ENCODE measurements at places on chromosomes 12 and 14.

GRCh38 chr14:80427101-80427500 is 215.8 kb upstream of the DIO2 start:
- DNase-seq, result no peak

DNA sequence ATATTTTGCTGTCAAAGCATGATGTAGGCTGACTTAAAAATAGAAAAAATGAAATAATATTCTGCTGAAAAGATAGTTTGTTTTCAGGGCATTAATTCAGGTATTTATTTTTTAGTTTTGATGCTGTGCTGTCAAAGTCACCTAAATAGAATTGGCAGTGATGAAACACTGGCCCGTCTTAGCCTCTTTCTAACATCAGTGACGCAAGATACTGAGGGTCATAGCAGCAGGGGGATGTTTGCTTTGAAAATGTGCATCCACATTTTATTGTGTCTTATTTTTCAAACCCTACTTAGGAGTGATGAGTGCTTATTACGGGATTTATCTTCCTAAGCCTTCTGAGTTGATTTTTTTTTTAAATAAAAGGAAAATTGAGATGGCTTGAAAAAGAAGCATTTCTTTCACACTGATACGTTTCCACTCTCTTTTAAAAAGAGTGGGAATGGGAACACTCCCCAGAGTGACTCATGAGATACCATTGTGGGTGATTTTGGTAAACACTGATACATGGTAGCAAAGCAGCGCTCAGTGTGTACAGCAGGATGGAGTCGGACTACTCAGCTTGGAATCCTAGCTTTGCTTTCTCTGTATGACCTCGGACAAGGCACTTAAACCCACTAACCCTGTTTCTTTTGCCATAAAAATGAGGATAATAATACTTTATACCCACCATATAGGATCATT is 290.8 kb downstream of the ERC1 start:
- no peak for DNase-seq

DNA sequence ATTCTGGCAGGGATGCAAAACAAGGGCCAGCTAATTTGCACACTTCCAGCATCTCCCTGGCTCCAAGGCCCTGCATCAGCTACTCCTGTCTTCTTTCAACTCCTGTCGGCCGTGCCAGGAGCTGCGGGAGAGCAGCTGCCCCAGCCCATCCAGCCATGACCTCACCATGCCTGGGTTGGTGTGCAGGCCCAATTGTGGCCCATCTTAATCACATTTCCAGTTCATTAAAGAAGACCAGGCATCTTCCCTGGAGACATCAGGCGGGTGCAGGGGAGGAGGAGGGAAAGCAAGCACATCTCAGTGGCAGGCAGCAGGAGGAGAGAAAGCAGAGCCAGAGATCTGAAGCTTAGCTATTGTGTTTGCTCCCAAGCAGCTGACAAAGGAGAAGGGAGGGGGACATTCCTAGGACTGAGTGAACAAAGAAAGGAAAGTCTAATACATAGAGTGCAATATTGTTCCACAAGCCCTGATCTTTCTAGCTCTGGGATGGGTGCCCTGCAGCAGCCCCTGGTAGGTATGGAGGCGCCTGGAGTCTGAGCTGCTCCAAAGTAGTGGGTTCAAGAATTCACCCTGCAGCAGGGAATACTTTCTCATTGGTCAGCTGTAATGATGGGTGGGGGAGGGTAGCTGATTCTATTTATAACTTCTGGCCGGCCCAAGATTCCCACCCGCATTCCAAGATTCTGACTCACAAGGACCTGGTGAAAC is 40.1 kb downstream of the VWF start:
- no peak for DNase-seq

GRCh38 chr12:68157380-68157779 is 2.2 kb downstream of the IFNG start:
- DNase-seq, result no peak

- no peak for DNase-seq
Observed at GRCh38 chr12:109953656-109954055, 42.5 kb downstream of the GIT2 start.

DNA sequence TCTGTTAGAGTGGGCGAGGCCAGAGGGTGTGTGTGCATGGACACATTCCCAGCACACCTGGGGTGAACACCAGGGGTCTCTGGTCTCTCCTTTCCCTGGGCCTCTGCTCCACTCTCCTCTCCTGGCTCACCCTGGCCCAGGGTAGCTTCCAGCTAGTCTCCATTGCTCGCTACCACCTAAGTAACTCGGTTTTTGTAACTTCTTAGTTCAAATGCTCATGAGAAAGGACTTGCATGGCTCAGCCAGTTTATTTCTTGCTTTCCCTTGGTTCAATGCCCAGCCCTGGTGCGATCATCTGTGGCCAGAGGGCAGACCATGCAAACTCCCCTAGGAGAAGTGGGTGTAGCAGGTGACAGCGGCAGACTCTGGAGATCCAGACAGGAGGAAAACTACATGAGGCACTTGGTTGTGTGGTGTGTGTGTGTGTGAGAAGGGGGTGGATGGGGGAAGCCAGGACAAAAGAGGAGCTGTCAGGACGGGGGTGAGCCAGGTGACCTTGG is 8.9 kb upstream of the ACVR1B start:
- DNase-seq, result no peak

DNA sequence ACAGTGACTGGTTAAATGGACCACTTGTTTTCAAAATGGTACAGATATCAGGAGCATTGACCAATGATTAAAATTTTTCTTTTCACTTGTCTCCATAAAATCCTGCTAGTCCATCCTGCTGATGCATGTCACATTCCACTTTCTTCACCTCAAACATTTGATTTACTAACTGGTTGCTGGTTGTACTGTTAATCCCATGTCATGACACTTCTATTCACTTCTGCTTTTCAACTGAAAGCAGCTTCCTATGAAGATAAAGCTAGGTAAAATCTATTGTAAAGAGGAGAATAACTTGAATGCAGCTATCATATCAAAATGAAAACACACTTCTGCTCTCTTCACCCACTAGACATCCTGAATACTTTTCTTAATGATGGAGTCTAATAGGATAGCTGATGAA is 149.6 kb upstream of the OTX2 start:
- no peak for DNase-seq

DNA sequence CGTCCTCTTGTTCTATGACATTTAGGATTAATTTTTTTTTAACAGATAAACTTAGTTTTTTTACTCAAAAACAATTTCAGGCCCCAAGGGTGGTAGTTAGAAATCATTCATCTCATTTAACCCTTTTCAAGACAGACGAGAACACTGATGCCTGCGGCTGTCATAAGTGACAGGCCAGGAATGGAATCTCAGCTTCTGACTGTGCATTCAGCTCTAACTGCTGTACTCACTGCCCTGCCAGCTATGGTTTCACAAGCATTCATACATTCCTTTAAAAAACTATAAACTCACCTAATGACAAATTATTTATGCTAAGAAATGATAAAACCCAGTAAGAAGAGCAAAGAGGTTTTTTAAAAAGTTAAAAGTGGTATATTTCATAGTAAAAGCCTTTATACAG is 8.8 kb downstream of the DENND5B start:
- DNase-seq, result no peak

DNA sequence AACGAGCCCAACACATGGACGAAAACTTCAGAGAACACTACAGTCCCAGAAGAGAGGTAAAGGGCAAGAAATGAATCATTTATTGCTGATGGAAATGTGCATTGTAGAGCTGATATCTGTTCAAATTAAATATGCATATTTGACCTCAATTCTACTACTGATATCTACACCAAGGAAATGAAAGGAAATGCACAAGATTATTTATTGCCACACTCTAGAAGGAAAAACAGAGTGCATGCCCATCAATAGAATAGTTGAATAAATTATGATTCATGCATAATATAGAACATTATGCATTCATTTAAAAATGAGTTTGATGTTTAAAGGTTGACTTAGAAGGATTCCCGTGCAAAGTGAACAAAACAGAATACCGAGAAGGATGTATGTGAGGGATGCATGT is 15.6 kb upstream of the NUP107 start:
- no peak for DNase-seq

DNA sequence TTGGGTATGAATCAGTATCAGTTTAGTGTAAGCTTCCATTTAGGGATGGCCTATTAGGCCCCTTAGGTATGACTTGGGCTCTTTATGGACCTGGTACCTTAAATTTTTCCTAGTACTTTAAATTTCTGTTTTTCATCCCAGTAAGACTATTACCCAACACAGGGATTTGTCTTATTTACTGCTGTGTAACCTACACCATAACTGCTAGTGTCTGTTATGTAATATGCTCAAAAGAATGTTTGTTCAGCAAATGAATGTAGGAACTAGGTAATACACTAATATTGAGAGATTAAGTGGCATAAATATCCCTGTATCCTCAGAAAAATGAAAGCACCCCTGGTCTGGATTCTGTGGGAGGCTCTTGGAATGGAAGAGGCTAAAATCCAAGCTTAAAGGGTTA is 63.7 kb upstream of the YARS2 start:
- DNase-seq, result no peak

DNA sequence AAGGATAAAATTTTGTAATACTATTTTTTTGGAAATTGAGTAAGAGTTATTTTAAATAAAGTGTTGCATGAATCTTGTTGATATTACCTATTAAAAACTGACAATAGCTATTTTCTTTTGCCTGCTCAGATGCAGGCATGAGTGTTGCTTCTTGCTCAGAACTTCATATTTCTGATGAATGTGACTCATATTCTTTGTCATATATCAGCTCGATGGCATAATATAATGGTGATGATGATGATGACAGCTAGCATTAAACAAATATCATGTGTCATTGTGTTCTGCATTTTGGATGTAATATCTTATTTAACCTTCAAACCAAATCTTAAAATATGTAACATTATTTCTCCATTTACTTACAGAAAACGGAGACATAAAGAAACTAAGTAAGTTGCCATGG is 605.5 kb upstream of the FOXG1 start:
- no peak for DNase-seq

- DNase-seq, result no peak
Observed at GRCh38 chr12:122023339-122024131, 1.9 kb downstream of the BCL7A start.

DNA sequence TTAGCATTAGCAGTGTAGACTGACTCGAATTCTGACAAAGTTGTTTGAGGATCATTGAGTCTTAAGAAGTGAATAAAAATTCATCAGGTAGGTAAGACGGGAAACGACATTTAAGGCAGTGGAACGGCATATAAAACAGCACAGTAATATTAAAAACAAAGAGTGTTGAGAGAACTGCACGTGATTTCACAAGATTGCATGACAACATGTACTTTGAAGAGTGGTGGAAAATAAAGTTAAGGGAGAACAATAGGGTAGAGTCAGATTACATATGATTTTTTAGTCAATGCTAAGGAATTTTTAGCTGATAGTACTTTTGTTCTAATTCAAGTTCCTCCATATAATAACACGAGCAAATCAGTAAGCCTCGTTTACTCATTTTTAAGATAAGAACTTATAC is 115.4 kb downstream of the SOX5 start:
- DNase-seq, result no peak

- peak; percentile 45 for DNase-seq
Observed at GRCh38 chr14:63045612-63046320, 508 bp upstream of the KCNH5 start.

- no peak for DNase-seq
Observed at GRCh38 chr12:131101006-131101405, 147.3 kb downstream of the ADGRD1 start.

DNA sequence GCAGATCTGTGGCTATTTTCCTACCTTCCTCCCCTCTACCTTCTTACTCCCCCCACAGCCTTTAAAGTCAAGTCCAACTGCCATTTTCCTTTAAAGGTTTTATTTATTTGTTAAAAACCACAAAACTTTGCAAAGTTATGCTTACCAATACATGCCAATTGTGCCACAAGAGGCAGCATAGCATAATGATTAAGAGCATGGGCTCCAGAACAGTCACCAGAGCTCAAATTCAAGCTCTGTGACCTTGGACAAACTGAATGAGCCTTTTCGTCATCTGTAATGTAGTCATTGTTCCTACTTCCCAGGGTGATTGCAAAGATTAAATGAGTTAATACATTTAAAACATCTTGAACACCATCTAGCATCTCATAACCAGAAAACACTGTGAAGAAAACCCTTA is 13.0 kb upstream of the FMNL3 start:
- no peak for DNase-seq

DNA sequence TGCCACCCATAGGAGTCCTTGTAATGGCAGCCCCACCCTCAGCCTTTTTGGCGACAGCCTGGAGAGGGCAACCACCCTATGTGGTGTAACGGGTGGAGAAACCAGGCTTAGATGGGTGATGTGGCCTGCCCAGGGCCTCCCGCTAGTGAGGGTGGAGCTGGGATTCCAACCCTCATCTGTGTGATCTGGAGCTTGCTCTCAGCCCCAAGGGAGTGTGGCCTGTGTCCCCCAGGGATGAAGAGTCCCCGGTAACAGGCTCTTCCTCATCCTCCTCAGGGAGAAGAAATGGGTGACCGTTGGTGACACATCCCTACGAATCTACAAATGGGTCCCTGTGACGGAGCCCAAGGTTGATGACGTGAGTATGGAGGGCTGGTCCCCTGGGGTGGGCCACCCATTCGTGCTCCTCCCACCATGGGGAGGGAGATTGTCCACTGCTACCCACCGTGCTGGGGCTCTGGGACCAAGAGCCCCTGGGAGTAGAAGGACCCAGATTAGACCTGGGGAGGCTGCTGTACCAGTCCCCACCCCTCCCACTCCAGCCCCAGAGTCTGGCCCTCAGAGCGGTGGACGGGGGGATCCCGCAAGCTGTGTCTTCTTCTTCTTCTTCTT is 8.8 kb downstream of the BCL7A start:
- DNase-seq, result no peak

DNA sequence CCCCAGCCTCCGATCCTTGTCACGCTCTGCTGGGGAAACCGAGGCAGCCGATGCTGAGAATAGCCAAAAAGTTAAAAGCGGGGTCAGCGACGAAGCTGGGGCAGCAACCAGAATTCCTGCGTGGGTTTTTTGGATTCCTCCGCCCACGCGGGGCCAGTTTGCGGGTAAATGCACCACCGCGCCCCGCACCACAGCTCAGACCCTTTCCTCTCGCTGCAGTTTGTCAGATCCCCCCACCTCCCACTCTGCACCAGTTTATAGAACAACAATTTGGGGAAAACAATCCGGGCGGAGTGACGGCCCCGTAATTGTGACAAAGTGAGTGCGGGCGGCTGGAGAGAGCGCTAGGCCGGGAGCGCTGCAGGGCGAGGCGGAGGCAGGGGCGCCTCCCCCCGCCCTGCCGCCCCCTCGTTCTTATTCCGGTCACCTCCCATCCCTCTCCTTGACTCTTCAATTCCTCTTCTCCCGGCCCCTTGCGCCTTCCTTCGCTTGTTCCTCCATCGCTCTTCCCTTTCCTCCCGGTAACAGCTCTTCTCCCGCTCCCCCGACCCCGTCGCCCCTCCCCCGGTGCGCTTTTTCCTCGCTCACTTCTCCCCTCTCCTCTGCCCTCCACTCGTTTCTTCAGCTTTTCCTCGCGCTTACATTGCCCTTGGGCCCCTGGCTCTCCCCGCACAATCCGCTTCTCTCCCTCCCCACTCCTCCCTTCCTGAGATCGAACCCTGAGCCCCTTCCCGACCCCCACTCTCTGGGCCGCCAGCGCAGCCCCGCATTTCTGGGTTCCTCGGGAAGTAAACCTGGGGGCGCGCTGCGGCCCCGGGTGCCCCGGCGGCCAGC is 646 bp upstream of the DNAJC22 start:
- DNase-seq, result no peak
